Stomach (tissue), 19 donors: ENCODE measurements at places on chromosomes 3 and 15. TPM values are rescaled to one million over a fixed set of nuclear protein-coding genes. Genes with fewer than 3 reads are reported as not detected.

Gene TPRG1
- 1.4 TPM for polyA plus RNA-seq

Gene IFRD2
- polyA plus RNA-seq = 118 TPM

Gene PRTG
- polyA plus RNA-seq = 0.53 TPM

Gene TMC3
- polyA plus RNA-seq = 0.03 TPM

Gene C2CD4A
- 2.6 TPM for polyA plus RNA-seq

Gene KLHL40
- 0.05 TPM for polyA plus RNA-seq
